ENCODE measurements at places on chromosomes 2 and 18.

- no peak for DNase-seq
Measured at GRCh38 chr2:30037016-30037415, 109.8 kb upstream of the YPEL5 start.

DNA sequence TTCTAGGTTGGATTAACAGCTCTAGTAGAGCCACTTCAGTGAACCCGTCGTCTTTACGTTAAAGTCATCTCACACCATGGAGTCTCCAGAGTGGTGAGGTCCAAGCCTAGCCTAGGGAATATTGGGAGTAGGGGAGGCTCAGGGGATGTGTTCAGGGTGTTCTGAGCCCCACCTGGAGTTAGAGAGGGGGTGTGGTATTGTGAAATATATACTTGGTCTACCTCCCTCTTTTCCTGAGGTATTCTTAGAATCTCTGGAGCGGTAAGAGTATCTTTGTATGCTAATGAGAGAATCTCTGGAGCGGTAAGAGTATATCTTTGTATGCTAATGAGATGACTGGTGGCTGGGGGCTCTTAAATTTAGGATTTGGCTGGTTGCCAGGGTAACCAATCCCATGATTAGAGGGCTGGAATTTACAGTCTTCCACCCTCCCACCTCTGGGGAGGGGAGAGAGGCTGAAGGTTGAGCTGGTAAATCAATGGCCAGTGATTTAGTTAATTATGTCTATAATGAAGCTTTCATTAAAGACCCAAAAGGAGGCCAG, 69.5 kb downstream of the INPP4A start:
- DNase-seq: no peak

DNA sequence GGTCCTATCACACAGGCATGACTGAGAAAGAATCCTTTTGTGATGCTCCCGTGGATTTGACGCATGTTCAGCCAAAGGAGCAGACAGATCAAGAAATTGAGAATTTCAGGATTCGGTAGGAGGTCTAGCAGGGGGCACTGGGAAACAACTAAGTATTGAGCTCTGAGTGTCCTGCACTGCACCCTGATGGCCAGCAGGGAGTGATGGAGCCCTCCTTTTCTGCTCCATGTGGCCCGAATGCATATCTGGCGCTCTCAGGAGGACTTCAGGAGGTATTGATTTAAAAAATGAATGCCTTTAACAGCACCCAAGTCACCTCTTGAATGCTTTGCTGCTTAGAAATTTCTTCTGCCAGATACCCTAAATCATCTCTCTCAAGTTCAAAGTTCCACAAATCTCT, 58.0 kb downstream of the ZNF519 start:
- peak; percentile 31 for DNase-seq

GRCh38 chr18:79554945-79555645, 124.5 kb upstream of the CTDP1 start:
- DNase-seq: no peak

GRCh38 chr18:67232991-67233390, 283.5 kb downstream of the DSEL start:
- DNase-seq: no peak

- no peak for DNase-seq
Measured at GRCh38 chr2:12637754-12638153, 79.0 kb upstream of the TRIB2 start.

DNA sequence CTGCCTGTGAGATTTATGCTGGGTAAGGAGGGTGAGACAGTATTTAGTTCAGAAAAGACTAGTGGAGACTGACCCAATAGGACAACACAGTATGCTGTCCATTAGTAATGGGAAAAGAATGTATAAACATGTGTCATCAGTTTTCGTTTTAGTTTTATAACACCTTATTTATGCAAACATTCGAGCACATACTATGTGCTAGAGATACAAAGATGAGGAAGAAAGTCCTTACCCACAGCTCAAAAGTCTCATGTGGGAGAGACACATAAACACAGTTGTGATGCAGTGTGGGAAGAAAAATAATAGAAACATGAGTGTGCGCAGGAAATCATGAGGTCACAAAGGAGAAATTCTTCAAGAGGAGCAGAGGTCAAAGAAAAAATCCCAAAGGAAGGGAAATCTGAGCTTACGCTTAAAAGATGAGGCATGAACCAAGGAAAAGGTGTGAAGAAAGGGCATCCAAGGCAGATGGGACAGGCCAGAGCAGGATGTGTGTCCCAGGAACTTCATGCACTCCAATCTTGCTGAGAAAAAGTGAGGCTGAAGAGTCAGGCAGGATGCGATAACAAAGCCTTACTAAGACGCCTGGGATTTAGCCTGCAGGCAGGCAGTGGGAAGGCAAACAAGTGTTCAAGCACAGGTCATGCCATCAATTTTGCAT, 8.1 kb downstream of the METTL21A start:
- DNase-seq: no peak

- DNase-seq: peak; percentile 52
Measured at GRCh38 chr2:170155022-170155722, 22.8 kb upstream of the MYO3B start.

DNA sequence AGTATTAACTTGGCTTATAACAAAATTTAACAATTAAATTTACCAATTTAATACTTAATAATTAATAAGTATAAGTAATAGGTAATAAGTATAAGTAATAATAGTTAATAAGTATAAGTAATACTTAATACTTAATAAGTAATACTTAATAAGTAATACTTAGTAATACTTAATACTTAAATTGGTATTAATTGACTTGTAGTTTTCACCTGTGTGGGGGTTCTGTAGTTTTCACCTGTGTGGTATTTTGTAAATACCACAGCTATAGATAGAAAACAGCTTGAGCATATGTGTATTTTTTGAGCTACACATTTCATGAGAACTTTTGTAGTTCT, 55.4 kb downstream of the MAPRE2 start:
- DNase-seq: no peak

GRCh38 chr18:892316-892715, 12.4 kb upstream of the ADCYAP1 start:
- no peak for DNase-seq

DNA sequence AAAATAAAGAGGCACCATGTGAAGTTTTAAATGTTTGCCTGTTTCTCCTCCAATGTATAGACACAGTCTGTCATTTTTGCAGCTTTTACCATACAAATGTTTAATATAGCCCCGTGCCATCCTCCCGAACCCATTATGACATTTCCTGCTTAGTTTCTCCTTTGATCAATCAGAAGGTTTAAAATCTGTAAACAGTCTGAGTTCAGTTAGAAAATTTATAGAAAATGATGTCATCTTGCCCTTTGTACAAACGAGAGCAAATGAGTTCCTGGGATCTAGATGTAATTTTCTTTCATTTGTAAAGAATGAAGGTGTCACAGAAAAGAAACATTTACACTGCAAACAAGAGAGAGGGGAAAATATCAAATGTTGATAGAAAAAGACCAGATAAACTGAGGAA, 62.7 kb upstream of the NFU1 start:
- no peak for DNase-seq

DNA sequence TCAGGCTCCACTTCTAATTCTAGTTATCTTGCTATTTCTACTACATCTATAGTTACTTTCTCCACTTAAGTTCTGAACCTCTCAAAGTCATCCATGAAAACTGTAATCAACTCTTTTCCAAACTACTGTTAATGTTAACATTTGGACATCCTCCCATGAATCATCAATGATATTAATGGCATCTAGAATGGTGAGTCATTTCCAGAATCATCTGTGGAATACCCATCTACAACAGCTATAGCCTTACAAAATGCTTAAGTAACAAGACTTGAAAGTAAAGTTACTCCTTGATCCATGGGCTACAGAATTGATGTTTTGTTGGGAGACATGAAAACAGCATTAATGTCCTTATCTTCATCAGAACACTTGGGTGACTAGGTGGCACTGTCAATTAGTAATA, 35.4 kb downstream of the BARD1 start:
- DNase-seq: no peak

GRCh38 chr2:54585136-54585733, 129.1 kb downstream of the SPTBN1 start:
- DNase-seq: no peak

GRCh38 chr2:152564754-152565551, 152.3 kb downstream of the PRPF40A start:
- DNase-seq: peak; percentile 85

DNA sequence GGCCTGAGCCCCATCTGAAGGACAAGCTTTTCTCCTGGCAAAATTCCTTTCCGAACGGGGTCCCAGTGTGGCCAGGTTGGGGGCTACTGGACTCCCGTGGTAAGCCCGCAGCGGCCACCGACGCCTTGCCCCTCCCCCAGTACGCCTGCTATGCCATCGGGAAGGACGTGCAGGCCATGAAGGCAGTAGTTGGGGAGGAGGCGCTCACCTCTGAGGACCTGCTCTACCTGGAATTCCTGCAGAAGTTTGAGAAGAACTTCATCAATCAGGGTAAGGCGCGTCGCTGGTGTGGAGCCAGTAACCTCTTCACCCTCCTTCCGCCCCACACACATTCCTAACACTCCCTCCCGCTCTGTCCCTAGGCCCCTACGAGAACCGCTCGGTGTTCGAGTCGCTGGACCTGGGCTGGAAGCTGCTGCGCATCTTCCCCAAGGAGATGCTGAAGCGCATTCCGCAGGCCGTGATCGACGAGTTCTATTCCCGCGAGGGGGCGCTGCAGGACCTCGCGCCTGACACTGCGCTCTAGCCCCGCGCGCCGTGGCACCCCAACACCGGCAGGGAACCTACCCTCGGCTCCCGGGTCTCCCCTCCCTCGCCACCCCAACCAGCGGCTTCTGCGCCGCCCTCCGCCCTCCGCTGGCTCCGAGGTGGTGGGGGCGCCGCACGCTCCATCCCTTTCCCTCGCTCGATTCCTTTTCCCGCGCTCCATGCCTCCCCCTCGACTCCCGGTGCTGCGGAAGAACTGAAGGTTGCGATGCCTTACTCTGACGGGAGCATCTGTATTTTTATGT, 13.6 kb upstream of the ANKRD53 start:
- DNase-seq: peak; percentile 82

DNA sequence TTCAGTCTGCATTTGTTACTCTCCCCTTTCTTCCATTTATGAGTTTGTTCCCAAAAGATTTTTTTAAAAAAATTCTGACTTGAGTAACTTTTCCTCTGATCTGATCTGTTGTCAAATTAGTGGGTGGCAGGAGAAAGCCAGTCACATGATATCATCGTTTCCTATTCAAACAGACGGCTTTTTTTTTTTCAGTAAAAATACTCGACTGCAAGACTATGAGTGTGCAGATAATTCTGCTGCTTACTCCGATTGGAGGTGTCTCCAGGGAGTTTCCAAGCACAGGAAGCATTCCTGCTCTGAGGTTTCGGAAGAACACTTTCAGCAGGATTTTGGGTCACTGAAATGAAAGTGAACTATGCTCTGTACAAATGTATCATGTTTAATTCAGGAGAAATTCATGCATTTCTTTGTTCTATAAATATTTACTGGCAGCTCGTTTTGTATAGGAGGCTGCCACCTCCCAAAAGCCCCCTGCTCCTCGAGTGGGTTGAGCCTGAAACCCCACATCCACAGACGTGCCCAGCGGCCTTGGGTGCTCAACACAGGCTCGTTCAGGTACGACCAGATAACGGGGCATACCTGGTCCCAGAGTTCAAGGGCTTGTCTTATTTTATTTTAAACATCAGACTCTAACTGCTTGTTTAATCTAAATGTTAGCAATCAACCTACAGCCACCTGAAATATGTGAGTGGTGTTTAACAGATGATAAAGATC, 126.9 kb upstream of the ZNF516 start:
- no peak for DNase-seq

GRCh38 chr2:179682756-179683155, 178.7 kb downstream of the ZNF385B start:
- peak; percentile 48 for DNase-seq

DNA sequence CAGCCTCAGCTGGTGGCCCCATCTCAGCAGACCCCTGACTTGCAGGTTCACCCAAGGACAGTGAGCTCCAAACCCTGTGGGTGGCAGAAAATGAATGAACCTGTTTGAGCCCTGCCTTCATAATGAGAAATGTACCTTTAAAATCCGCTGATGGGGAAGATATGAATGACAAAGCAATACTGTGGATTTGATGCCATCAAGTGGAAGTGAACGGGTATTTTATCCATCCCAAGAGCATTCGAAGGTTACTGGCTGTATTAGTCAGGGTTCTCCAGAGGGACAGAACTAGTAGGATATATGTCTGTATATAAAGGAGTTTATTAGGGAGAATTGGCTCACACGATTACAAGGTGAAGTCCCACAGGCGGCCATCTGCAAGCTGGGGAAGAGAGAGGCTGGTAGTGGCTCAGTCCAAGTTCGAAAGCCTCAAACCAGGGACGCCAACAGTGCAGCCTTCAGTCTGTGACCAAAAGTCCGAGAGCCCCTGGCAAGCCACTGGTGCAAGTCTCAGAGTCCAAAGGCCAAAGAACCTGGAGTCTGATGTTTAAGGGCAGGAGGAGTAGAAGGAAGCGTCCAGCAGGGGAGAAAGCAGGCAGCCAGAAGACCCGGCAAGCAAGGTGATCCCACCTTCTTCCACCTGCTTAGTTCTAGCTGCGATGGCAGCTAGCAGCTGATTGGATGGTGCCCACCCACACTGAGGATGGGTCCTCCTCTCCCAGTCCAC, 32.1 kb downstream of the TOGARAM2 start:
- no peak for DNase-seq

DNA sequence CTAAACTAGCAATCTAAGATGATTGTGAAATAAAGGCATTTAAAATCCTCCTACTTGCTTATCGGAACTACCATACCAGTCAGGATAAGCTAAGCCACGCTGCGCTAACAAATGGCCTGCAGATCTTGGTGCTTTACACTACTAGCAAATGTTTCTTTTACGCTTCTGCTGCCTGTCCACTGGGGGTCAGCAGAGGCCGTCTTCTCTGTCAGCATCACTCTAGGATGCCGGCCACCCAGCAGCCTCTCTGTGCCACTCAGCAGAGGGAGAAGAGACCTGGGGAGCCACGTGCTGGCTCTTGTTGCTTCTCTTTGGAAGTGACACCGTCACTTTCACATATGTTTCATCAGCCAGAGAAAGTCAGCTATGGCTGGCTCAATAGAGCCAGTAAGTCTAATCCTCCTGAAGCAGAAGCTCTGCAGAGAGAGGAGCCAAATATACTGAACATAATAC, 36.6 kb downstream of the COPS8 start:
- peak; percentile 59 for DNase-seq

- no peak for DNase-seq
Measured at GRCh38 chr2:205540036-205540435, 142.3 kb upstream of the NRP2 start.

GRCh38 chr2:239230318-239231052, 170.3 kb downstream of the HDAC4 start:
- DNase-seq: peak; percentile 30

- no peak for DNase-seq
Measured at GRCh38 chr2:26870585-26871095, 22.7 kb downstream of the DPYSL5 start.

DNA sequence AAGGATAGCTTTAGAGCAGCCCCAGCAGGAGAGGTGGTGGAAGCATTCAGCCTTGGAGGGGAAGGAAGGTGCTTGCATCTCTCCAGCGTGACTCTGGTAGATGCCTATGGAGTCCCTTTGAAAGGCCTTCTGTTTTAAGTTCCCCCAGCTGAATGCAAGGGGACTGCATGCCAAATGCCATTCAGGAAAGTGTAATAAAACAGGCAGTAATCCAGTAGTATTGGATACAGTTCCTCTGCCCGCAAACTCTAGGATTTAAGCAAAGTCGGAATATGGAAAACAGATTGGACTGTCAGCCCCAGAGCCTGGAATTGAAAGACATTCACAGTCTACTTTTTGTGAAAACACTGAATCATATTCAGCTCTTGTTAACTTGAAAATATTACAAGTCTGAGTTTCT, 125.2 kb upstream of the GAREM1 start:
- no peak for DNase-seq

GRCh38 chr18:46148810-46149209, 44.6 kb downstream of the HAUS1 start:
- peak; percentile 54 for DNase-seq

GRCh38 chr18:48875314-48875941, 75.3 kb downstream of the SMAD7 start:
- no peak for DNase-seq

- DNase-seq: no peak
Measured at GRCh38 chr18:21960189-21960588, 209.2 kb upstream of the GATA6 start.
